ENCODE measurements at places on chromosomes 13 and 19. TPM values are rescaled to one million over a fixed set of nuclear protein-coding genes. Genes with fewer than 3 reads are reported as not detected.

DNA sequence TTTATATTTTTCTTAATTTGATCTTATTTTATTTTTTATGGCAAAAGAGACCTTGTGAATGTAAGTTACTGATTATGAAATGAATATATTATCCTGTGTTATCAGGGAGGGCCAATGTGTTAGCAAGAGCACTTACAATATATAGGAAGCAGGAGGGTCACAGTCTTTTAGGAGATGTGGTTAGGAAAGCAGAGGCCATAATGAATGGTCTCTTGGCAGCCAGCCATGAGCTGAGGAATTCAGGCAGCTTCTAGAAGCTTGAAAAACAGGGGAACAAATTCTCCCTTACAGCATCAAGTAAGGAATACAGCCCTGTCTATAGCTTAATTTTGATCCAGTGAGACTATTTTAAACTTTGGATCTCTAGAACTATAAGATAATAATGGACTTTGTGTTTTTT is 2374.6 kb downstream of the PCDH9 start:
- no peak for DNase-seq
- no peaks in the 10 kb centered on the region for H3K27me3 ChIP-seq
- H3K36me3 ChIP-seq, result no peaks in the 10 kb centered on the region
- no peaks in the 10 kb centered on the region for H3K4me1 ChIP-seq

GRCh38 chr13:30835442-30835841 is 70.6 kb upstream of the MEDAG start:
- peaks cover 2% of the 10 kb centered on the region for H3K27me3 ChIP-seq
- no peaks in the 10 kb centered on the region for H3K36me3 ChIP-seq
- H3K27ac ChIP-seq, result no peak overlapping the region
- no peak overlapping the region for H3K4me3 ChIP-seq

DNA sequence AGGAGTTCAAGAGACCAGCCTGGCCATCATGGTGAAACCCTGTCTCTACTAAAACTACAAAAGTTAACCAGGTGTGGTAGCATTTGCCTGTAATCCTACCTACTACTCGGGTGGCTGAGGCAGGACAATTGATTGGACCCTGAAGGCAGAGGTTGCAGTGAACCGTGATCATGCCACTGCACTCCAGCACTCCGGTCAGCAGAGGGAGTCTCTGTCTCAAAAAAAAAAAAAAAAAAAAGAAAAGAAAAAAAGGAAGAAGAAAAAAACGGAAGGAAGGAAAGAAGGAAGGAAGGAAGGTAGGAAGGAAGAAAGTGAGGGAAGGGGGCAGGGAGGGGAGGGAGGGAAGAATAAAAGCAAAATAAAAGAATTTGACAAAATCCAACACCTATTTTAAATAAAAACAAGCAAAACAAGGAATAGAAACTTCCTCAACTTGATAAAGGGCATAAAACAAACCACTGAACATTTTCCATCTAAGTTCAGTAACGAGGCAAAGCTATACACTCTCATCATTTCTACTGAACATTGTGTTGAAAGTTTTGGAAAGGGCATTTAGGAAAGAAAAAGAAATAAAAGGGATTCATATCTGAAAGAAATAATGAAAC is 411.6 kb upstream of the SLITRK5 start:
- no peak overlapping the region for H3K4me3 ChIP-seq
- no peaks in the 10 kb centered on the region for H3K4me1 ChIP-seq
- DNase-seq, result no peak
- H3K36me3 ChIP-seq, result no peaks in the 10 kb centered on the region

GRCh38 chr13:41408121-41408520 is 49.2 kb upstream of the RGCC start:
- H3K4me3 ChIP-seq, result no peak overlapping the region
- H3K4me1 ChIP-seq, result no peaks in the 10 kb centered on the region
- no peaks in the 10 kb centered on the region for H3K36me3 ChIP-seq
- peaks cover 5% of the 10 kb centered on the region for H3K27me3 ChIP-seq

GRCh38 chr13:98176777-98177608 is at the start of gene RNF113B:
TSS of gene RNF113B (minus strand) at chr13:98177269. CDS start at chr13:98177236, 33 bp downstream.
- no peaks in the 10 kb centered on the region for H3K4me1 ChIP-seq
- H3K4me3 ChIP-seq, result no peak within 1 kb of the TSS
- DNase-seq, result no peak
- no peak within 1 kb of the TSS for H3K27ac ChIP-seq

DNA sequence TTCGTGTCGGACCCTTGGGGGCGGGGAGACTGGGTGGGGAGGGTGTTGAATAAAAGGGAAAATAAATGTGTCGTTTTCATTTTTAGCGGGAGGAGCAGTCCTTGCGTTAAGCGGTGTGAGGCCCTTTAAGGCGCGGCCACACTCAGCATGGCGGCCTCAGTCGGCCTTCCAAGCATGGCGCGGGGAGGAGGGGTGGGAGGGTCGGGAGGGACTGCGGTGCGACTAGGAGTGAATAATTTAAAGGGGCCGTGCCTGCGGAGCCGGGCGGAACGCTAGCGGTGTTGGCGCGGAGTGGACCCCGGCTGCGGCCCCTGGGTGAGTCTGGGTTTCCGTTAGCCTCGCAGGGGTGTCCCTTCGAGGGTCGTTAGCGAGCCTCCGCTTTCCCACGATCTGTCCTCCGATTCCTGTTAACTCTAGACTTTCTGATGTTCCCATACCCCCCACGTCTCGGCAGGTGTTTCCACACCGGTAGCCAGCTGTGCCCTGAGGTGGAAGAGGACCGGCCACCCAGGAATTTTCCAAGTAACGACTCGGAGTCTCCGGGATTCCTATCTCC is 1.5 kb upstream of the PNPLA6 start:
- peaks cover 14% of the 10 kb centered on the region for H3K4me1 ChIP-seq
- H3K27ac ChIP-seq, result peak overlapping the region; percentile 86
- peak overlapping the region; percentile 95 for H3K4me3 ChIP-seq
- DNase-seq, result peak; percentile 77

- no peaks in the 10 kb centered on the region for H3K4me1 ChIP-seq
- no peak overlapping the region for H3K4me3 ChIP-seq
- H3K27me3 ChIP-seq, result no peaks in the 10 kb centered on the region
- no peaks in the 10 kb centered on the region for H3K36me3 ChIP-seq
- DNase-seq, result no peak
- no peak overlapping the region for H3K27ac ChIP-seq
Observed at GRCh38 chr13:111947876-111948275, 119.1 kb upstream of the SOX1 start.

GRCh38 chr13:52868190-52868589 is 19.8 kb upstream of the PCDH8 start:
- H3K27me3 ChIP-seq, result peaks cover 2% of the 10 kb centered on the region
- H3K36me3 ChIP-seq, result no peaks in the 10 kb centered on the region
- DNase-seq, result no peak
- no peak overlapping the region for H3K4me3 ChIP-seq
- no peaks in the 10 kb centered on the region for H3K4me1 ChIP-seq

Gene SIGLEC8
- 0.13 TPM for total RNA-seq

DNA sequence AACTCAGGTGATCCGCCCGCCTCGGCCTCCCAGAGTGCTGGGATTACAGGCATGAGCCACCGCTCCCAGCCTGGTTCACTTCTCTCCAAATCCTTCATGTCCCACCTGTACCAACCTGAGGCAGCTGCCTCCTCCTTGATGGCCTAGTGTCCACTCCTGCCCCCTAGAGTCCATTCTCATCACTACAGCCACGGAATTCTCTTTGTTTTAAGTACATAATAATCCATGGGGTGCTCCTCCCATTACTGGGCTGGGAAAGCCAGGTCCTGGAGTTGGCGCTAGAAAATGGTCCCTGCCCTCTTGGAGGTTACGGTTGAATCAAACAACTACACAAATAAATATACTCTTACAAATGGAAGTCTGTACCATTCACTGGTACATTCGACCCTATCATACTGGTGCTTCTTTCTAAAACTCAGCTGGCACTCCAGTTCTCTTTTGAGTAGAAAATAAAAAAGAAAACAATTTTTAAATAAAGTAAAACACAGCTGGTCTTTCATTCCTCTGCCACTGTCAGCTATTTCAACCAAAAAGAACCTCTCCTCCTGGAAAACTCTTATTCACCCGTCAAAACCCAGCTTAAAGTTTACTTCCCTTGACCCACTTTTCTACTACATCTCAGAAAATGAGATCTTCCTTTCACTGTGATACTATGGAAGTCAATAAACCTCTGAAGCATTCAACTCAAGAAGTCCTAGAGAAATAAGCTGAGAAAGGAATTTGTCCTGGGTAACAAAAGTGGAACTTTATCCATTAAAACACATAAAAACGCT is 22.4 kb upstream of the ARHGEF18 start:
- H3K27ac ChIP-seq, result peak overlapping the region; percentile 16
- H3K4me3 ChIP-seq, result no peak overlapping the region
- no peaks in the 10 kb centered on the region for H3K4me1 ChIP-seq

Gene PIK3R2
- total RNA-seq, result 14.7 TPM

Gene EPSTI1
- total RNA-seq, result 19.3 TPM

DNA sequence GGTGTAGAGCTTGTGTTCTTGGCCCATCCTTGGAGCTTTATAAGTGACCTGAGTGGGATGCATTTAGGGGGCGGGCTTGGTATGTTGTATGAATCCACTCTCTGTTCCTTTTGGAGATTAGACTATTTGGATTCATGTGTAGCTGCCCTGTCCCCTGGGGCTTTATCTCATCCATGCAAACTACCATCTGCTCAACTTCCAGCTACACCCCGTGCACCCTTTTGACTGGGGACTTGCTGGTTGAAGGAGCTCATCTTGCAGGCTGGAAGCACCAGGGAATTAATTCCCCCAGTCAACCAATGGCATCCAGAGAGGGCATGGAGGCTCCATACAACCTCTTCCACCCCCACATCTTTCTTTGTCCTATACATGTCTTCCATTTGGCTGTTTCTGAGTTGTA is 6.1 kb downstream of the CLEC4M start:
- H3K27ac ChIP-seq, result no peak overlapping the region
- no peak for DNase-seq
- peaks cover 10% of the 10 kb centered on the region for H3K27me3 ChIP-seq
- peaks cover 13% of the 10 kb centered on the region for H3K4me1 ChIP-seq

Gene CD33
- 6.3 TPM for total RNA-seq
